ENCODE measurements at places on chromosomes 1 and 21.

DNA sequence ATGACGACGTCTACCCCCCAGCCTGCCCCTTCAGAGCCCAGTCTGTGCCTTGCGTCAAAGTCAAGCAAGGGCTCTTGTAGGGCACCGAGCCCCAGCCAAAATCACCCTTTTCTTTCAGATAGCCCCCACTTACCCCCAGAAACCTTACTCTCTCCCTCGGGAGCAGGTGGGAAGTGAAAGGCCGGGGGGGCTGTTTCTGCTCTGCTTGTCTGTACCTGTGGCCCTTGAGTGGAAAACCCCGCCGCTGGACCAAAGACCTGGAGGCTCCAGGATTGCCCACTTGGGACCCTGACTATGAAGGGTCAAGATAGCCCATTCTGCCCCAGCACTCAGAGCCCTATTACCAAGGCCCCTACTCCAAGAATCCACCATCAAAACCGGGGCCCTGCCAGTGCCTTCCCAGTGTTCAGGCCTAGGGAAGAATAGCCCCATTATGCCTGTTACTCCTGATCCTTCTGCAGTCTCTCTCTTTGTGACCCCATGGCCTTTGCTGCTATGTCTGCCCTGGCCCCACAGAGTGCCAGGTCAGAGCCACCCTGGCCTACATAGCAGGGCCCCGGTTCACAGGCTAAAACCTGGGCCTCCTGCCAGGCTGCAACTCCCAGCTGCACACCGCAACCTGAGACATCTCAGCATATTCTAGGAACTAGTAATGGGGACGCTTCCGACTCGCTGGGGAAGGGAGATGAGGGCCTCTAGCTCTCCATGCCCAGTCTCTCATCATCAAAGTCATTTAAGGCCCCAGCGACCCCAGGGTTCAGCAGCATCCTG, 22.2 kb upstream of the HPDL start:
- DNase-seq, result peak; percentile 69

GRCh38 chr1:233105225-233105624, 154.8 kb downstream of the NTPCR start:
- DNase-seq, result no peak

GRCh38 chr1:43439781-43440180, 13.9 kb downstream of the HYI start:
- DNase-seq, result peak; percentile 36

GRCh38 chr1:17690906-17691634, 64.1 kb upstream of the ACTL8 start:
- DNase-seq, result no peak

GRCh38 chr1:70441392-70442035, 30.4 kb downstream of the CTH start:
- DNase-seq, result no peak

DNA sequence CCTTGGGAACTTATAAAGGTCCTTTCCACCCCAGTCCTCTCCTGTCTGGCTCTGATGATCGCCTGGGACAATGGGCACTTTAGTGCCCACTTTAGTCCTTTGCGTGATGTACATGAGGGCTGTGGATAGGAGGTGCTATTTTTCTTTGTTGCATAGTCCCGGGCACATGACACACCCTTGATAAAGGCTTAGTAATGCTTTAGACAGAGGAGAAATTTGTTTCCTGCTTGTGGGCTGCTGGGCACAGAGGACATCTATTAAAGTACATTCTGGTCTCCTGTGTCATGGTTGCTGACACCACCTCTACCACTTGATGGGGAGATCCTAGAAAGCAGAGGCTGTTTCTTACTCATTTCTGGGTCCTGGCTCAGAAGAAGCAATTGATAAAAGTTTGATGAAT, 5.4 kb upstream of the KNCN start:
- DNase-seq, result no peak

- no peak for DNase-seq
Observed at GRCh38 chr1:163656095-163656759, 334.5 kb downstream of the NUF2 start.

DNA sequence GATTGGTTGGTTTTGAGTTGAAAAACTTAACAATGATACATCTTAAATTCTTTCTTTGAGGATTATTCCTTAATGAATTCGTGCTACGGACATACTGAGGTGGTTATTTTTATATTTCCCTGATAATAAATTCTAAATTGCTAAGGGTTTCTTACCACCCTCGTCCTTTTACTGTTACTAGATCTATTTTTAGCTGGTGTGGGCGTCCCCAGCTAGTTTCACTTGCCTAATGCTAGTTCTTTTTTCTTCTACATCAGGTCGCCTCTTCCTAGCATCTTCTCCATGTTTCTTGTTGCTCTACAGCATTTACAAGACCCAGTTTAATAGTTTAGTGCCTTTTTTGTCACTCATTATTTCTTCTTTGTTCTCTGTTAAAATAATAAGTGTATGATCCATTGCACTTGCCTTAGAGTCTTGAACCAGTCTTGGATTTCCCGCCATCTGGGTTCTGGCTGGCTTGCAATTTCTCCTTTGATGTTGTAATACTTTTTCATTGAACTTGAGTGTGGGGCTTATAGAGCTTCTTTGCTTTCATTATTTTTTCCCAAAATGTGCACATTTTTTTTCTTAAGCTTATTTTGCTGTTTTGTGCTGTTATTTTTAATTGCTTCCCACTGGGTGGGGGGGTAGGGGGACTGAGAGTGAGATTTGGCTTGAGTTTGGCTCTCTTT, 677 bp upstream of the HSD11B1 start:
- no peak for DNase-seq

- peak; percentile 82 for DNase-seq
Observed at GRCh38 chr1:85201340-85202091, 700 bp upstream of the SYDE2 start.

DNA sequence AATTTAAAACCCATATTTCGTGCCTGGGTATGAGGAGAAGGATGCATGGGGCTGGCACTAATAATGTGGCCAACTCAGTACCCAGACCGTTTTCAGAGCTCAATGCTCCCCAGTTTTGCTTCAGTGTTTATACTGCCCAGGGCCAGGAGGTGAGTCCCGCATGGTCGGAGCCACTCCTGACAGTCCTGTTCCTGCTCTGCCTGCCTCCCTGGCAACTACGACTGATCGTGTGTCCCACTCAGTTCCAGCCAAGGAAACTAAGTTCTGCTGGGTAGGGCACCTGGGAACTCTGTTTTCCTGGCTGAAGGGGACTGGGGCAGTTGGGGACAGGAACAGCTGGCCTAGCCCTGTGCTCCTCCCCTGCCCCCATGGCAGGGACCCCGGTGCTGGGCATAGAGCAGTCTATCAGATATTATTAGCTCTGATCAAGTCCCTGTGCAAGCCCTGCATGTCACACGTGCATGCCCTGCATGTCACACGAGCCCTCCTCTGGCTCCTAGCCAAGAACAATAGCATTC, 19.2 kb downstream of the S100A7 start:
- no peak for DNase-seq

DNA sequence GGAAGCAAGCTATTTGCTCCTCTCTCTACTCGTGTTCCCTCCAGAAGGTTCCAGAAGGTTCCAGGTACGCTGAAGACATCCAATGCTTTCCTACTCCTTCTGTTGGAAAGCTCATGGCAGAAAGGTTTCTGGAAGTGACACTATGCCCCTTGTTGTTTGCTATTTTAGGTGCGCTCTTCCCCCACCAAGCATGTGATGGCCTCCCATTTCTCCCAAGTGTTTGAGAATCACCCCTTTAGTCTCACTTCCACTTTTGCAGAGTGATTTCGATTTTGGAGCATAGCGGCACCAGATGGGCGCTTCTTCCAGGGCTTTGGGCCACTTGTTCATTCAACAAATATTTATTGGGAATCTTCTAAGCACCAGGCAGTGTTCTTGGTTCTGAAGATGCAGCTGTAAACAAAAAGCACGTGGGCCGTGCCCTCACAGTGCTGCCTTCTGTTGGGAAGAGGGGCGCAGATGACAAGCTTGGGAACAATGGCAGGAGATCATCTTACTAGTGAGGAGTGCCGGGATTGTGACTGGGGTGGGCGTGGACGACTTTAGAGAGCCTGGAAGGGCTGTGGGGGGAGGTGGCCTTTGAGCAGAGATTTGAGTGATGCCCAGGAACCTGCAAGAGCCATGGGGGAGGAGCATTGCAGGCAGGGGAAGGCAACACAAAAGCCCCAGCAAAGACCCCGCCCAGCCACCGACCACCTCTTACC, 43.0 kb upstream of the TARDBP start:
- DNase-seq, result no peak

DNA sequence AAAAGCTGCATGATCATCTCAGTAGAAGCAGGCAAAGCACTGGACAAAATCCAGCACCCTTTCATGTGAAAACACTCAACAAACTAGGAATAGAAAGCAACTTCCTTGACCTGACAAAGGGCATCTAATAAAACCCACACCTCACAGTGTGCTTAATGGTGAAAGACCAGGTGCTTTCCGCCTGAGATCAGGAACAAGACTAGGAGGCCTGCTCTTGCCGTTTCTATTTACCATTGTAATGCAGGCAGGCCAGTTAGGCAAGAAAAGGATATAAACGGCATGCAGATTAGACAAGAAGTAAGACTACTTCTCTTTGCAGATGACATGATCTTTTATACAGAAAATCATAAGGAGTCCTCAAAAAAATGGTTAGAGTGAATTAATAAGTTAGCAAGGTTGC, 37.2 kb downstream of the SLC37A1 start:
- DNase-seq, result no peak

DNA sequence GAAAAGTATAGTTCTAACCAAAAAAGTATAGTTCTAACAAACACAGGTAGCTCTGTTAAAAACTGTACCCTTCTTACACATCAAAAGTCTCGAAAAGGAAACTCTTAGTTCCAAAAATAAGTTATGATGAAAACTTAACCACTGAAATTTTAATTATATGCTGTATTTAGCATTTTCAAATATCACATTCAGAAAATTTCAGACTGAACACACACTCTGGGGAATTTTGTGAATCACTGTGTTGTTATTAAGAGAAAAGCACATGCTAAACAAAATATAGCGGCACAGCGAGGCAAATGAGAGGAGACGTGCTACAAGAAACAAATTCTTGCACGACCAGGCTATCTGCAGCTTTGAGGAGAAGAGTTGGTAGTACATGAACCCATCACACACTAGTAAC, 30.4 kb downstream of the VAV3 start:
- no peak for DNase-seq

DNA sequence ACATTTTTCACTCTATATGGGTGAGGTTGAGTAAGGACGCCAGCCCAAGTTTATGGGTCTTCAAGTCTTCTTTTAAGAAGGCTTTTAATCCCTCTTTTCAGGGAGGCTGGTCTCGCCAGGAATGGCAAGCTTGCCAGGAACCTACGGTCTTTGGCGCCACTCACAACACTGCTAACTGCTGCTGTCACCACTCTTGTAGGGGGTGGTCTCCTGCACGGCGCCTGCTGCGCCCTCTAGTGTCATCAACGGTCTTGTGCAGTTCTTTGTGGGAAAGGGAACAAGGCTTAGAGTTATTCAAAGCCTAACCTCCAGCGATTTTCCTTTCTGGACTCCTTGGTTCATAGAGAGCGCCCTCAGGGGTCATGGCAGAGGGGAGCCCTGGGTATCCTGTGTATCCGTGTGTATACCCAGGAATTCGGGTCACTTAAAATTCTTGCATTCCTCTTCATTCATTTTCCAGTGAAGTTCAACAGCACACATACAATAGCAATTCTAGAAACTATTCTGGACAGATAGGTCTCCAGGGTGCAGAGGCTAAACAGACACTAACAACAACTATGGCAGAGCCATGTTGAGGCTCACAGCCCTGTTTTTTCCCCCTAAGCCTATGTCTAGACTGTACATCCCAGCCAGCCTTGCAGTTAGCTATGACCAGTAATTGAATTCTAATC, 392.8 kb upstream of the CAMK1G start:
- DNase-seq, result no peak

GRCh38 chr1:8733484-8733883, 84.0 kb downstream of the RERE start:
- no peak for DNase-seq

DNA sequence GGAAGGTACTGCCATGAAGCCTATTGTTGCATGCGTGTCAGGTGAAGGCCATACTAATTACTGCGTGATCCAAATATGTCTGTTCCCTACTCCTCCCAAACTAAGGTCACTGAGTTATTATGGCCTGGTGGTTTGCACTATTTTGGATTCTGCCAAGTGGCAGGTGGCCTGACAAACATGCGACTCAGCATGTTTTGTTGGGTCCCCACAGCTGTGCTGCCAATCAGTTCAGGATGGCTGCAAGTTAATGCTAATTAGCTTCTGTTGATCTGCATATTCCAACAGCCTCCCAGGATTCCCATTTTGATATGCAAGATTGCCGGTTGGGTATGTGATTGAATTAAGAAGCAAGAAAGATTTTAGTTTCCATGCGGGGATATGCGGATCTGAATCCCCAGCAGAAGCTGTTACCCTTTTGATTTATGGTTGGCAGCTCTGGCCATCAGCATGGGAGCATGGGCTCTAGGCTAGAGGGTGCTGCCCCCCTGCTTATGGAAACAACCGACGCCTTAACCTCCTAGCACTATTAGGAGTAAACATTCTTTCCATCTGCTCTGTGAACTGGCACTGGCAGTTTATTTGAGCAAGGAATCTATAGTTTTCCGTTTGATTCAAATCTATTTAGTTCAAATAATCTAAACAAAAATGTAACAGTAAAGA, 429.8 kb upstream of the C1orf87 start:
- DNase-seq, result no peak

DNA sequence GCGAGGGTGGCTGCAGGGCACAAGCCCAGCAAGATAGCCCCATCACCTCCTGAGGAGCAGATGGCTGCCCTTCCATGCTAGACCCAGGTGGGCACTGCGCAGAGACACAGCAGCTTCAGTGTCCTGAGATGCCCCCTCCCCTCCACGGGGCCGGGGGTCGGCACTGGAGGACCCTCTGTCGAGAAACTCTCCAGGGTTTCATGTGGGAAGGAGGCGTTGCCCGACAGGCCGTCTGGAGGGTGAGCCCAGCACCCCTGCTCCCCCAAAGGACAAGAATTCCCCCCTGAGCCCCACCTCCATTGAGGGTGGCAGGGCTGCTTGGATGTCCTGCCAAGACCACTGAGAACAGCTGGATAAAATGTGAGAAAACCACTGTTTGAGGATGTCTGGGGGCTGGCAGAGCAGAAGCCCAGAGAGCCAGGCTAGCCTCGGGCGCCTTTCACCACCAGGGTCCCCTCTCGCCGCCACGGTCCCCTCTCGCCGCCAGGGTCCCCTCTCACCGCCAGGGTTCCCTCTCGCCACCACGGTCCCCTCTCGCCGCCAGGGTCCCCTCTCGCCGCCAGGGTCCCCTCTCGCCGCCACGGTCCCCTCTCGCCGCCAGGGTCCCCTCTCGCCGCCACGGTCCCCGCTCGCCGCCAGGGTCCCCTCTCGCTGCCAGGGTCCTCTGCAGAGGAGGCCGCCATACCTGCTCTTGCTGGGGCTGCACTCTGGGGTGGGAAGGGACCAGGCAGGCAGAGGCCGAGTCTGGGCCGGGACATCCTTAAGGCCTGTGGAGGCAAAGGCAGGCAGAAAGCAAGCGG, 44.2 kb downstream of the SLC19A1 start:
- peak; percentile 47 for DNase-seq
